ENCODE measurements at places on chromosomes 3 and 15.

- DNase-seq = no peak
Measured at GRCh38 chr3:39190281-39191025, 1.9 kb downstream of the XIRP1 start.

- no peak for DNase-seq
Measured at GRCh38 chr3:141011997-141012262, 39.2 kb upstream of the SPSB4 start.

- DNase-seq = no peak
Measured at GRCh38 chr3:139670196-139670595, 7.6 kb downstream of the NMNAT3 start.

- DNase-seq = no peak
Measured at GRCh38 chr3:169128579-169128978, 534.9 kb downstream of the MECOM start.

GRCh38 chr3:43962043-43962442 lies 271.3 kb downstream of the ABHD5 start:
- DNase-seq = no peak

DNA sequence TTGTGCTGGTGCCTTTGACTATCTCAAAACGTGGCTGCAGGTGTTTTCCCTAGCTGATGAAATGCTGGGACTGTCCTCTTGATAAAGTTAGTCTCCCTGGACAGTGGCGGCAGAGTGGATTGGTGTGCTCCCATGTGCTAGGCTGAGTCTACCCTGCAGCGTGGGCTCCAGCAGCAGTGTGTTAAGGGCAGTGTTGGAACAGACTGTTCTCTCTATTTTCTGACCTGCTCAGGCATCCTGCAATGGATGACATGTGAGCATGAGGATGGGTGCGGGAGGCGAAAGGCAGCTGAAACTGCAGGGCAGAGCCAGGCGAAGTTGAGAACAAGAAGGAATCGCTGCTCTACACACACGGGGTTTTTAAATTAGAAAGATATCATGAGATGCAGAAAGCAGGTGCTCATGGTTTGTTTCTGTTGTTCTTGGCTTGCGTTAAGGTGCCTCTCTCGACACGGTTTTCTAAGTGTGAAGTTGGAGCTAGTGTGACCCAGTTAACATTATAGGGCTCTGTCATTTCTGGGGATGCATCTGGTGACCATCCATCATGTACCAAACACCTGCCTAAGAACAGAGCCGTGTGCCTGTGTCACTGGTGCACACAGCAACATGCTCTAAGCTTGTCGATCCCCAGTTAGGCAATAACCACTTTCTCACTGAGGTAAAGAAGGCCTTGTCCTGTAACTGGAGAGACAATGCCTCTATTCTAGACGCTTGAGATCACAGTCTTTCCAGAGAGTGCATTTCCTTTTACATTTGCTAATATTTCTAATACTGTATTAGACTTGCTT lies 44.3 kb downstream of the SLCO3A1 start:
- no peak for DNase-seq

GRCh38 chr3:194354315-194354714 lies 3.2 kb upstream of the CPN2 start:
- no peak for DNase-seq

GRCh38 chr3:126477061-126477380 lies 1.3 kb upstream of the ZXDC start:
- no peak for DNase-seq

- DNase-seq = peak; percentile 13
Measured at GRCh38 chr15:100383302-100384107, 41.7 kb upstream of the ADAMTS17 start.

DNA sequence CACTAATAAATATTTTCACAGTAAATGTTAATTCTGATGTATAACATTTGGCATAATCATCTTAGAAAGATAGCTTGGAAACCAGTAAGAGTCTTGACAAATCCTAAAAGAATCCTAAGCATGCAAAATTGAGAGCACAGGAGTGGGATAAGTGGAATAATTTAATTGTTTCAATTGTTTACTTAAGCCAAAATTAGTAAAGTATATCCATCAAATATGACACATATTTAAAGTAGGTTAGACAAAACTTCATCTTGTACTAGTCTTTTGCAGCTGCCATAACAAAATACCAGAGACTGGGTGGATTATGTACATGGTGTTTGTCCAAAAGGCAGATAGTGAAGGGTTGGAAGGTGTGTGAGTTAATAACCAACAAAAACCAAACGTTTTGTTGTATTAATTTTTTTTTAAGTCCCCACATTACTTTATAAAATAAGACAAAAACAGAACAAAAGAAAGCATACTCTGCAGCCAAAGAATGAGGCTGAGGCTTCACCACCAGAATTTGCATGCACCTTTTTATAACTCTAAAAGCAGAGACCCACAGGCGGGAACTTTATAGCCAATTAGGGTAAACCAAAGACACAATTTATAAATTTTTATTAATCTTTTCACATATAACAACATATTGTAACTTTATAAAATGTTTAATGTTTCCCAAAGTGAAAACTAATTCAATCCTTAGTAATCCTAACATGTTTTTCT lies 41.9 kb upstream of the CD200R1L start:
- DNase-seq = no peak

All from tongue (tissue), 3 donors.